NCI-H446 (cell line): ENCODE measurements at places on chromosomes 7 and 10.

GRCh38 chr10:34386921-34387320, 428.2 kb downstream of the PARD3 start:
- DNase-seq = no peak

DNA sequence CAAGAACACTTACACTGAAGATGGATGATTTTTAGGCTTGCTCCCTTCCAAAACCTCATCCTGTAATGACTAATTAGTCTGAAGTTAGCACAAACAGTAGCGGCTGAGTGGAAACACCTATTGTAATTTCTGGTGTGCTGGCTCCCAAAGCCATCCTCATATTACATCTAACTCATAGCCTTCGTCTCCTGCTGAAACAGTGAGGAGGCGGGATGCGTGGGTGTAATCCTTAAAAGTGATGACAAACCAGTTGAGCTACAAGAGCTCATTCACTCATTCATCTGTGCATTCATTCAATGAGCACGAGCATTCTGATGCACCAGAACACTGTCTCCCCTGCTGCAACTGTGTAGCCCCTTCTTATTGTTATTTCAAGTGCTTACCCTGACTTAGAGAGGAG, 235.3 kb downstream of the CALN1 start:
- no peak for DNase-seq

- no peak for DNase-seq
Observed at GRCh38 chr10:14772399-14772798, 2.3 kb downstream of the FAM107B start.

DNA sequence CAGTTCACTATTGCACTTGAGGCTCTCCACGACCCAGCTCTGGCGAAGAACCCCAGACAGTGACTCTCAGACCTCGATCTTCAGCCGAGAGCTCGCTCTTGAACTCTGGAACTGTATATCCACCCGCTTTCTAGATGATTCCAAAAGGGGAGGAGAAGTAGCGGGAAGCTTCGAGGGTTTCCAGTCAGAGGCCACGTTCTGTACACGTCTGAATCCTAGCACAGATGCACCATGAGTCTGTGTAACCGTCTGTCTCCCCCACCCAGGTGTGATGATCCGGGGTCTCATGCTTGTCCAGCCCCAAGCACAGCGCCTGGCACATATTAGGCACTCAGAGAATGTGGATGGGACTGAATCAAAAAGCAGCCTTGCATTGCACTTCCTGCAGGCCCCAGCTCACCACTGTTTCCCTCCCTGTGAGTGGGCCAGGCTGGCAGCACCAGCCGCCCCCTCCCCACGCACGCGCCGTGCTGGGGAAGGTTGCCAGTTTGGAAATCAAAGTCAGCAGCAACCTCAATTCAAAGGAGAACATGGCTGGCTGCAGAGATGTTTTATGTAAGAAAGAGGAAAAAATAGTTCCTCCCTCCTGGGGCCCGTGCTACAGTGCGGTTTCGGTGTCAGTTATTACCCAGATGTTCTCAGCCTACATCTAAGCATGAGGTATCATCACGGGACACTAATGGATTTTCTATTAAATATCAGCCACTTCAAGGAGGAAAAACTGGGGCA, 5.7 kb downstream of the GRID2IP start:
- no peak for DNase-seq

DNA sequence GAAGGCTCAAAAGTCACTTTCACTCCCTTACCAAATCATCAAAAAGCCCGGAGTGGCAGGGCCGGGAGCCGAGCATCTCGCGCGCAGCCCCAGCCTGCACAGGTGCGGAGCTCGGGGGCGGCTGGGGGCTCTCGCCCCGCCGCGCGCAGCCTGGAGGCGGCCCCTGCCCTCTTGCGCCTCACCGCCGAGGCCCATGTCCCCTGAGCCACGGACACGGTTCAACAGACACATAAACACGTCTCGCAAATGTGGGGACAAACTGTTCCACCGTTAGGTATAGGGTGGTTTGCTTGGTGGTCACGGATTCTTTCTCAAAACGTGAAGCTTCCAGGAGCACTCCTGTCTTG, 700 bp downstream of the GSAP start:
- DNase-seq = no peak

- no peak for DNase-seq
Observed at GRCh38 chr7:42350801-42351200, 113.8 kb upstream of the GLI3 start.
